Lower leg skin (tissue), 4 donors: ENCODE measurements at places on chromosomes 1 and 21.

- DNase-seq, result no peak
These were observed 83.4 kb downstream of the LYST start for GRCh38 chr1:235783148-235783776.

DNA sequence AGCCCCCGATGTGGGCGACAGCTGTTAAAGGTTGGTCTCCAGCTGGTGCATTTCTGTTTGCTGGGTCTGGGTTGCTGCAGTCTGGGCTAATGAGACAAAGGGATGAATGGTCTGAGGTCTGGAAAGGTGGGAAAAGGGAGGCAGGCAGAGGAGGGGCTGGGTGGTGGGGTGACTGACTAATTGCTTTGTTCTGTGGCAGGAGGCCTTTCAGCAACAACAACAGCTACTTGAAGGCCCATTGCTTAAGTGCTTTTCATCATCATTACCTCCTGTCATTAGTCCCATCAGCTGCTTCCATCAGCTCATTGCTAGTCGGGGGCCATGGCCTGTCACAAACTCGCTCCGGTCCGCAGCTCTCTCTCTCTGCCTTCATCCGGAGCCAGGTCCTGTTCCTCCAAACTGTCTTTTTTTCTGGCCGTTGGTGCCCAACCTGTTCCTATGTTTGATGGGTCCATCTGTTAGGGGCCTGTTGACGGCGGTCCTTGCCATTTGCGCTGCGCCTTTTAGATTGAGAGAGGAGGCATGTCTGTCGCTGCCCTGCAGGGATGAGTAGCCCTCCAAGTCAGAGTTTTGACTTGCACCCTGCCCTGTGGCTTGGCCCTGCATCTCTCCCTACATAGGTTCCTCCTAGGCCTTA lies 105.6 kb upstream of the PLXNA2 start:
- no peak for DNase-seq

DNA sequence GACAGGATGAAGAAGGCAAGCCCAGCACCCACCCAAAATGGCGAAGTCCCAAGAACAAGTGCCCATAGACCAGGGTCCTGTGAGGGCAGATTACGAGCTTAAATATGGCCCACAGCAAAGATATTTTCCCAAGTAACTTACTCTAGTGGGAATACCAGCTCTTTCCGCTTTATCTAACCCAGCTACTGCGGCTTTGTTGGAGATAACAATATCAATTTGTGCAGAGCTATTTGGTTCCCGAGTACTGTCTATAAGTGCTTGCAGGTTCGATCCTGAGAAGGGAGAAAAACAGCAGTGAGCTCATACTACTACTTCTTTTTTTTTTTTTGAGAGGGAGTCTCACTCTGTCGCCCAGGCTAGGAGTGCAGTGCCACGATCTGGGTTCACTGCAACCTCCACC lies 14.3 kb upstream of the DNAJC28 start:
- DNase-seq, result no peak

- DNase-seq, result no peak
These were observed 146.0 kb upstream of the KIAA0040 start for GRCh38 chr1:175338387-175339135.

- DNase-seq, result no peak
These were observed 25.4 kb upstream of the SMYD3 start for GRCh38 chr1:246532519-246532918.

GRCh38 chr1:160727316-160727640 lies 11.8 kb upstream of the SLAMF7 start:
- DNase-seq, result no peak

DNA sequence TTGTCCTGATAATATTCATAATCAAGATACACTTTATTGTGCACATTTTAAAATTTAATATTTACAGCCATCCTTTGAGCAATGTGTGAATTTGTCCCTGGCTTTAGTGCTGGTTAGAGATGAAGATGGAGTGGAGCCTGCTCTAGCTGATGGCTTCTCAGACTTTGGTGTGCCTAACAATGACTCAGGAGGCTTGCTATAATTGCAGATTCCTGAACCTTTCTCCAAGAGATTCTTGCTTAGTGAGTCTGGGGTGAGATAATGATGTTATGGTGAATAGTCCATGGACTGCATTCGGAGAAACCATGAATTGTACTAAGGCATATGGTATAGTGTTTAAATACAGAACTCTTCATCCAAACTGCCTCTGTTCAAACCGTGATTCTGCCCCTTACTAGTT lies 307.1 kb downstream of the PAPPA2 start:
- DNase-seq, result no peak

DNA sequence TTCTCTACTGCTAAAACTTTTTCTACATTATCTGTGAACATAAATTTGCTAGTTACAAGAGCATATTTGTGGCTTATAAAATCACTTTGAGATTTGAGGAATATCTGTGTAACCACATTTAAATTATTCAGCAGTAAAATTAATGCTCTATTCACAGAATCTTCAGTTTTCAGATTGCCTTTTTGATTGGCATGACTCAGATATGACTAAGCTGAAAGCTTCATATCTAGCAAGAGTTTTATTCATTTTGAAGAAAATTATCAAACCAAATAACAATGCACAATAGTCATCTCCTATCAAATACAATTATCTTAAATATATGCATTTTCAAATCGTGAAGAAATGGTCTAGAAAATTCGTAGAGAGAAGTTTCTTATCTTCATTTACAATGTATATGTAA lies 1498.2 kb upstream of the B3GALT2 start:
- no peak for DNase-seq

DNA sequence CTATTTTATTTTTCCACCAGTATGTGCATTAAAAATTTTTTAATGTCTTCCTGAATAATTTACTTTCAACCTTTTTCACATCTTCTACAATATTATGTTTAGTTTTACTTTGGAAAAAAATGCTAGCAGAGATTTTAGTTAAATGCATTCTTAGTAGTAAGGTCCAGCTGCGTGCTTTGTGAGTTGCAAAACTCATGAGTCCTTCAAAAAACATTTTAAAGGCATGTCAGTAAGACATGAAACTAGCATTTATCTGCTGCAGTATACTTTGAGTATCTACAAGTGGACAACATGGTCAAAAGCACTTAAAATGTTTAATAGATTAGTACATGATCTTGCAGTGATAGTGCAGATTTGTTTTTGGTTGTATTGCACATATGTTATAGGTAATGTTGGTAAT lies 139.0 kb downstream of the HS2ST1 start:
- DNase-seq, result no peak

DNA sequence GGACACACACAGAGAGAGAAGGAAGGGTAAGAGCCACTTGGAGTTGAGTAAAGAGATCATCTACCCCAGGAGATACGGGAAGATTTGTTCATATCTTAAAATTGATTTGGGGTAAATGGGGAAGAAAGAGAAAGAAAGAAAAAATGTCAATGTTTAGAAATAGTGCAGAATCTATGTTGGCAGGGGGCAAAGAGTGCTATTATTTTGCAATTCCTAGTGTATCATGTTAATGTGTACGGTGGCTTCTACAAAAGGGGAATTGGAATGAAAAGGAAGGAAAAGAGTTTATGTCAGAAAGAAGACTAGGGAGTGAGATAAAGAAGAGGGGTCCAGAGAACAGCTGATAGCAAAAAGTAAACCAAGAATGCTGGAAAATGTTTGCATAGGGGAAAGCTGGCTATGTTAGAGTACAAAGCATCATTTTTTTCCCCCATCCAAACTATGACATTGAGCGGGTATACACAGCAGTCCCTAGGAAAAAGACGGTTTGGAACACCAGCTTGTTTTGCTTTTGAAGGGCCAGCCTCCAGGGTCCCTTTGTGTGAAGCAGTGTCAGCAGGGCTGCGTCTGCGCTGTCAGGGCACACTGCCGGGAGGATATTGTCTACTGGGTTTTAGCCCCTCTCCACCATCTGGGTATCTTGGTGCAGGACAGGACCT lies 10.8 kb downstream of the LRRC8D start:
- no peak for DNase-seq

- DNase-seq, result no peak
These were observed 20.4 kb downstream of the KCNN3 start for GRCh38 chr1:154849645-154850131.

DNA sequence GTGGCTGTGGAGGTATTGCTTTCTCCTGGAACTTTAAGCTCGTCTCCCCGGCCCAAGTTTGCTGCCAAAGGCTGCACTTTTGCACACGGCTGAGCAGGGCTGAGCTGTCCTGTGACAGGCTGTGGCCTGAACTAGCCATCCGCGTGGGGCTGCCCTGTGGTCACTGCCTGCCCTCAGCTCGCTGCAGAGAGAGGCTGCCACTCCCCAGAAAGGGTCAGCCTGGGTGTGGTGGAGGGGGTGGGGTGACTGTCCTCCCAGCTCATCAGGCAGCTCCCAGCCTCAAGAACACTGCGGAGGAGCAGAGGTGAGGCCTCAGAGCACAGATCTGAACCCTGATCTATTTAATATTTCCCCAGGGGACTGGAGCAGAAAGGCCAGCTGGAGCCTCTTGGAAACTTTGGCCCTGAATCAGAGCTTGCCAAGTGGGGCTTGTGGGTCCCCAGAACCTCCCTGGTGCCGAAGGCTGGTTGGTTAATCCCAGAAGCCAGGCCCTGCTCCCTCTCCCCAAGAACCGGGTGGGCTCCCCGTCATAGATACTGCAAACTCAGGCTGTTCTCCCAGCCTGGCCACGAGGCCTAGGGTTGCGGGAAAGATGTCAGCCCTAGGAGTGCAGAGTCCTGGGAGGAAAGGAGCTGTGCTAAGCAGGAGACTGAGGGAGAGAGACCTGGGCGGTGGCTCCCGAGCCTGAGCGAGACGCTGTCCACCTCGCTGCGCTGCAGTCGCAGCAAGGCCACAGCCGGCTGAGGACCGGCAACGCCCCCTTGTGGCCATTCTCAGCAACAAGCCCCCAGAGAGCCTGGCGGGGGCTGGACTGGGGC lies 125.1 kb upstream of the IPO9 start:
- peak; percentile 65 for DNase-seq

DNA sequence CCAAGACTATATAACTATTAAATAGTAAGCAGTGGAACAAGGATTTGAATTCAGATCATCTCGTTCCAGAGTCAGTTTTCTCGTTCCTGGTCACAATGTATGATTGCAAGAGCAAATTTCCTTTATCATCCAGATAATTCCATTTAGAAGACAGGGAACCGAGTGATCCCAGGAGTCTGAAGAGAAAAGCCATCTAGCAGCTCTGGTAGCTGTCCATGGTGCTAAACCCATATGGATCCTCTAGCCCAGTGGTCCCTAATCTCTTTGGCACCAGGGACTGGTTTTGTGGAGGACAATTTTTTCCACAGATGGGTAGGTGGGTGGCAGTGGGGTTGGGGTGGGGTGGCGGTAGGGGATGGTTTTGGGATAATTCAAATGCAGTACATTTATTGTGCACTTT lies 229.4 kb downstream of the PTPRU start:
- no peak for DNase-seq

- no peak for DNase-seq
These were observed at the start of gene TMPRSS2 for GRCh38 chr21:41507521-41508414. TSS of gene TMPRSS2 (minus strand) at chr21:41508158. CDS start at chr21:41498133, 10,025 bp downstream.

GRCh38 chr1:114144016-114144415 lies 9.7 kb downstream of the SYT6 start:
- peak; percentile 23 for DNase-seq

- DNase-seq, result no peak
These were observed 72.7 kb downstream of the WDR4 start for GRCh38 chr21:42806509-42807140.

DNA sequence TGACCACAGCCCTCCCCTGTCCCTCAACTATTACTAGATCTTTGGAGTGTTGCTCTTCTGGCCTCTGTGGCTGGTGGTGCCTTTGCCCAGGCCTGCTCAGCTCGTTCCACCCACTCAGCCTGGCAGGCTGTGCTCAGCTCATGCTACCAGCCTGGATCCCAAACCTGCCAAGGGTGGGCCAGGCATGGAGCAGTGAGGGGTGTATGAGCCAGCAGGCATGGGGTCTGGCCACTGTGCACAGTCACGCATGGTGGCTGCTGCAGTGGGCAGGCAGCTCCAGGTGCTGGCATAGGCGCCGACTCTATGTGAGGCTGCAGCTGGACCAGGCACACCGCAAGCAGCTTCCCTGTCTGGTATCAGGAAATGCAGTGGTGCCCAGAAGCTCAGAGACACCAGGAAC lies 449.9 kb downstream of the MATN1 start:
- no peak for DNase-seq

DNA sequence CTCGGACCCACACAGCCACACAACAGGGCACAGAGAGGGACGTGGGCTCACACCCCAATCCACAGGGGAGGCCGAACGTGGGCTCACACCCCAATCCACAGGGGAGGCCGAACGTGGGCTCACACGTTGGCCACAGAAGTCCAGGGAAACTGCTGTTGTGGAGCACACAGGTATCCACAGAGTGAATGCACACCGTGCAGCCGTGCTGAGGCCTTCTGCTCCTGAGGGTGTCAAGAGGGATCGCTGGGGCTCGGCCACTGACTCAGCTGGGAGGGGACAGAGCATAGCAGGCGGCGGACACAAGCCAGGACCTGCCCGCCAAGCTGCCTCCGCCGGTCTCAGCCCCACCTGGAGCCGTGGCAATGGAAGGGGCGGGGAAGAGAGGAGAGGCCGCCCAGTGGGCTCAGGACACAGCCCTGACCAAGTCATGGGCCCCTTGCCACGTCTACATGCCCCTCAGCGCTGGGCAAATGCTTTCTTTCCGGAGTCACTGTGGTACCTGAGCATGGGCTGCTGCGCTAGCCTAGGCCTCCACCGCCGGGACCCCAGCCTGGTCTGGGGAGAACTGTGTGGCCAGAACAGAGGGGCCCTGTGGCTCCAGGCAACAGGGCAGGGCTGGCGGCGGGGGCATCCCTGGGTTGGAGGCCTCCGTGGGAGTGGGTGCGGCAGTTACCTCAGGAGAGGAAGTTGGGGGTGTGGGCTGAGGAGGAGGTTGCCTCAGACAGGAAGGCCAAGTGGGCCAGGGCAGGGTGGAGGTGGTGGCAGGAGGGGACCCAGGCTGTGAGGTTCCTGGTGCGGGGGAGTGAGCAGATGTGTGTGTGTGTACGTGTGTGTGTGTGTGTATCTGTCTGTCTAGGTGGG lies 1.2 kb downstream of the SYTL1 start:
- DNase-seq, result no peak

DNA sequence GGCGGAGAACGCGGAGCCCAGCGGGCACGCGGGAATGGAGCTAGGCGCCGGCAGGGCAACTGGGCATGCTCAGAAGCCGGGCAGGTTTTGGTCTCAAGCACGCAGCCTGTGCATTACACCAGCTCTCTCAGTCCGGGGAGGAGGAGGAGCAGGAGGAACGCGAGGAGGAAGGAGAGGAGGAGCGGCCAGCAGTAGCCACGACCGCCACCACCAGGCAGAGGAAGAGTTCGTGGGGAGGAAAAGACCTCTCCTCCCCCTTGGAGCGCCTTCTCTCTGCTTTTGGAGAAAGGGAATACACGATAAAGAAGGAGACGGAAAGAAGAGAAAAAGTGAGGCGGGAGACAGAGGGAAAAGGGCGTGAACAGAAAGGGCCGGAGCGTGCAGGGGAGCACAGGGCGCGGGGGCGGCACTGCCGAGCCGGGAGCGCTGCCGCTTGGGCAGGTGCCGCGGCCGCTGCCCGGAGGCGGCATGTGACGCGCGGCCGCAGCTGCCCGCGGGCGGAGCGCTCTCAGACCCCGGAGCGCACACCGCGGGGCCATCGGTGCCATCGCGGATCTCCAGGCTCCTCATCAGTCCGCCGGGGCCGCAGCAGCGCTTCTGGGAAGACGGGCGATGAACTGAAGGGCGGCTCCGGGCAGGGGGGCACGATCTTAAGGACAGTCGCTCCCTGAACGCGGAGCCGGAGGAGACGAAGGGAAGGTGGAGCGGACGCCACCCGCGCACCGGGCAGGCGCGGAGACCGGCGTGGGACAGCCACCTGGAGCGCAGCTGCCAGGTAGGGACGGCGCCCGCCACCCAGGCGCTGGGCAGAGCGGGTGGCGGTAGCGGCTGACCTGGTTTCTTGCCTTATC lies at the start of gene CHRM3:
Gene CHRM3 (plus strand): TSS at position 116 of the 851 bp plus-strand sequence. CDS start 520,884 bp downstream, outside the sequence.
- no peak for DNase-seq
